Suprapubic skin (tissue), 4 donors: ENCODE measurements at places on chromosomes 4 and X.

DNA sequence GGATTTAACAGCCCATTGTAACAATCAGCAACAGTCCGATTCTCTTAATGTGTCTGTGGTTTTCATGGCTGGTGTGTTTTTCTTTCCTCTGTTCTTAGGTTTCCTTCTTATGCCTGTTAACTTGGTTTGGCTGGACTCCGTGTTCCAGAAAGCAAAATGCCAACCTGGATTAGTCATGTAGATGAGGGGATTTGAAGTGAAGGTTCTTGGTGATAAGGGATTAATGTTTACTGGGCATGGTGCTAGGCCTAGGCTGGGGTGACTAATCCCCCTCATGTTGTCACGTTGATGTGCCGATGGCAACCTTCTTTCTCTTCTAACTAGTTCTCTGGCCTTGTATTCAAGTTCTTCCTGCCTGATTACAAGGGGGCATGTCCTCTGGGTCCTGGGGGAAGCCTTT, 85.9 kb downstream of the REPS2 start:
- no peaks in the 10 kb centered on the region for H3K27me3 ChIP-seq
- H3K4me3 ChIP-seq = no peak overlapping the region
- H3K4me1 ChIP-seq = no peaks in the 10 kb centered on the region

GRCh38 chrX:10636337-10636736, 16.0 kb upstream of the MID1 start:
- no peaks in the 10 kb centered on the region for H3K27me3 ChIP-seq
- H3K36me3 ChIP-seq = no peaks in the 10 kb centered on the region
- DNase-seq = no peak
- no peak overlapping the region for H3K27ac ChIP-seq
- no peak overlapping the region for H3K4me3 ChIP-seq
- peaks cover 6% of the 10 kb centered on the region for H3K4me1 ChIP-seq

DNA sequence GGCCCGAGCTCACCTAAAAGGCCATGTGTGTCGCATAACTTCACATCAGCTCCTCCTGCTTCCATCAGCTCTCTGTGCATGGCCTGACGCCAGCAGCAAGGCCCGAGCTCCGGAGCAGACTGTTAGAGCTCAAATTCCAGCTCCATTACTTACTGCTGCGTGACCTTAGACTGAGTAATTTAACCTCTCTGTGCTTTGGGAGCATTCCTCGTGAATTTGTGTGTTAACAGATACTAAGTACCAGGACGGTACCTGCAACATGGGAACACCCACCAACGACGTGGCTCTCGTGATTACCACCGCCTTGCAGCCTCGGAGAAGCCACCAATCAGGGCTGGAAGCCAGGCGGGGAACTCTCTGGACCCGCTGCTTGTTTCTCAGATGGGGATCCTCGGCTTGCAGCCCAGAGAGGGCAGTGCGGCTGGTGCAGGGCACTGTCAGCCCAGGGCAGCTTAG, 12.9 kb downstream of the LETM1 start:
- H3K4me3 ChIP-seq = no peak overlapping the region
- DNase-seq = no peak
- H3K4me1 ChIP-seq = no peaks in the 10 kb centered on the region
- peaks cover 80% of the 10 kb centered on the region for H3K36me3 ChIP-seq

DNA sequence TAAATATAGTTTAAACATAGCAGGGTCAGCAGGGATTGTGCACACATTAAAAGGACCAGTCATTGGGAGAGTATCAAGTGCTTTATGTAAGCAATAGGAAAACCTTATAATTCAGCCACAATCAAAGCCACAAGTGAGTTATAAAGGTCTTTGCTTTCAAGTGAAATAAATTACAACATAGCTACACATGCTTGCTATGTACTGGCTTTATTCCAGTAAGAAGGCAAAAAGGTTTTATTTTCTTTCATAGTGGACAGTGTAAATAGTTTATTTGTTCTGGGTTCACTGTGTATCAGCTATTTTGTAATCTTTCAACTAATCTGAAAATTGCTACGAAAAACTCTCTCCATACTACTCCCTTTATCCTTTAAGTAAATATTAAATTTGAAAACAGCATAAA, 691.4 kb downstream of the PCDH7 start:
- H3K4me1 ChIP-seq = no peaks in the 10 kb centered on the region
- H3K27ac ChIP-seq = no peak overlapping the region
- no peak for DNase-seq
- H3K4me3 ChIP-seq = no peak overlapping the region
- H3K27me3 ChIP-seq = no peaks in the 10 kb centered on the region
- H3K36me3 ChIP-seq = no peaks in the 10 kb centered on the region
